ENCODE measurements at places on chromosomes 16 and 17.

GRCh38 chr17:2125013-2125535 is 70.2 kb downstream of the HIC1 start:
- no peak for DNase-seq

DNA sequence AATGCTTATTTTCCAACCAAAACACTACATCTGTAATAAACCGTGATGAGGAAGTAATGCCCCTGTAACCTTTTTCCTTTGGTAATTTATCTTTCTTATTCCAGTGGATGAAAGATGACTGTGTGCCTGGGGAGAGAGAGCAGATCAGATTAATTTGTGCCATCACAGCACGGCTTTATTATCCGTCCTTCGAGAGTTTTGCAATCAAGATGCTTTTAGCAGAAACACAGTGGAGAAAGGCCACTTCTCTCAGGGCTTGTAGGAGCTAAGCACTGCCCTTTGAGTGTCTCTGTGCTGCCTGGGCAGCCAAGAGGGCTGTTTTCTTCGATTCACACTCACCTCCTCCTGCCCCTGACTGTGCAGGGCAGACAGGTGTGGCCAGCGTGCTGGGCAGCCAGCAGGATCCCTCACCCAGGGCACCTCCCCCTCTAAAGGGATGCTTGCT is 190.2 kb downstream of the PRKCA start:
- DNase-seq: no peak

DNA sequence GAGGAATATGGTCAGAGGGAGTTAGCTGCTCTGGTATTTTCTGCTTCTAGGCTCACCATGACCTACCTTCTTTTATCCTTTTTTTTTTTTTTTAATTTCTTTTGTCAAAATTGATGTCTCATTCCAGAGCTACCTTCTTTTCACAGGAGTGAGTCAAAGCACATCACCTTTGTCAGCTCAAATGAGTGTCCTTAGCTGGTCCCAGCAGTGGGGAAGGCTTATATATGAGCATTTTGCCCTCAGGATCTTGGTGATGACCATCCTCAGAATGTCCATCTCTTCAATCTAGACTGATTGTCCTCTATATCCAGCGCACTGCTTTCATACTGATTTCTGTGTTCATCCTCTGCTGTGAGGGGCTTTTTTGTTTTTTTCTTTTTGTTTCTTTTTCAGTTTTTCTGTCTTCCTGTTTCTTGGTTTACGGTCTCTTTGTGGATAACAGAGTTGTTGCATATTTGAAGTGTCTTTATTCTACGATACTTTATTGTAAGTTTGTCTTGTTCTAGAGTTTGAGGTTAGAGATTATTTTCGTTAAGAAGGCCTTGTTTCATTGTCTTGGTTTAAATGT is 24.9 kb downstream of the CBFB start:
- no peak for DNase-seq

- no peak for DNase-seq
These were observed 70.9 kb upstream of the METRNL start for GRCh38 chr17:83008526-83008925.

GRCh38 chr17:12691173-12691572 is 25.5 kb downstream of the MYOCD start:
- DNase-seq: peak; percentile 94

DNA sequence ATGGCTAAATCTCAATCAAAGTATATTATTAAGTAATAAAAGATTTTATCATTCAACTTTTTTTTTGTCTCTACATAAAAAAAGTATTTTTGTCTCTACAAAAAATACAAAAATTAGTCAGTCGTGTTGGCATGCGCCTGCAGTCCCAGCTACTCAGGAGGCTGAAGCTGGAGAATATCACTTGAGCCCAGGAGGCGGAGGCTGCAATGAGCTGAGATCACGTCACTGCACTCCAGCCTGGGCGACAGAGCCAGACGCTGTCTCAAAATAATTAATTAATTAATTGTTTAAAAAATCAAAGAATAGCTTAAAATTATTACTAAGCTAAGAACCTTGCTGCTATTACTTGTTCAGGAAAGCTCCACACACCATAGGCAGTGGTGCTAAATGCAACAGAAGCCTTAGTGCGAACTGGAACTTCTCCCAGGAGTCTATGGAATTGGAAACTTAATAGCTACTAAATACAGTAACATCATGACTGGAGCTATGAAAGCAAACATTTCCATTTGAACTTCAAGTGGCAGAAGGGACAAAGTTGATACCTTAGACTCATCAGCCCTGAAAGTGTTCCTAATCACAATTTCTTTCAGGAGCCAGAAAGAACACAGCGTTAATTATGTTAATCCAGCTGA is 22.6 kb downstream of the ADCY9 start:
- peak; percentile 87 for DNase-seq

DNA sequence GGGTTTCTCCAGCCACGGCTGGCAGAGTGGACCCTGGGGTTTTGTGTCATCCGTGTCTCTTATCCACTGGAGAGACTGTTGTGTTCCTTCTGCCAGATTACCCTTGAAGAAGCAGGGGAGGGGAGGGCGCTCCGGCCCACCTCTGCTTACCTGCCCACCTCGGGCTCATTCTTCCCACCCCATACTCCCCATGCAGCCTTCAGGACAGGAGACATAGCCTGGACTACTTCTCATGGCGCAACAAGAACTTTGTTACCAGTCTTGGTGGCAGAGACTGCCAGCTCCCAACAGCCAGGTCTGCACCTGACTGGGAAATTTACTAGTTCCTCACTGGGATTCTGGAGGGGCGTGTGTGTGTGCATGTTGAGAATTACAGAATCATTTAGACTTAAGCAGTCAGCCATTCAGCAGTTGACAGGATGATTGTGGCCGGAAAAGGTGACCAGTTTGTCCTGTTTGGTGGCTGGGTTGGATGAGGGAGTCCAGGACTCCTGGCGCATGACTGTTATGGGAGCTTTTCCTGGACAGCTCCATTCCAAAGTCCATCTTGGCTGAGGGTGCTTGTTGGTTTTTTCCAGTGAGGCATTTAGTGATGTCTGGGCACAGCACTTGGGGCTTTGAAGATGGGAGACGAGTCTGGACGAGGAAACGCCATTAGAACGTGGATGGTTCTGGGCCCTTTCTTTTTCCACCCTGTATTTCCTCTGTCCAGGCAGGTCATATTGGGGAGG is 8.7 kb downstream of the GSE1 start:
- DNase-seq: no peak

DNA sequence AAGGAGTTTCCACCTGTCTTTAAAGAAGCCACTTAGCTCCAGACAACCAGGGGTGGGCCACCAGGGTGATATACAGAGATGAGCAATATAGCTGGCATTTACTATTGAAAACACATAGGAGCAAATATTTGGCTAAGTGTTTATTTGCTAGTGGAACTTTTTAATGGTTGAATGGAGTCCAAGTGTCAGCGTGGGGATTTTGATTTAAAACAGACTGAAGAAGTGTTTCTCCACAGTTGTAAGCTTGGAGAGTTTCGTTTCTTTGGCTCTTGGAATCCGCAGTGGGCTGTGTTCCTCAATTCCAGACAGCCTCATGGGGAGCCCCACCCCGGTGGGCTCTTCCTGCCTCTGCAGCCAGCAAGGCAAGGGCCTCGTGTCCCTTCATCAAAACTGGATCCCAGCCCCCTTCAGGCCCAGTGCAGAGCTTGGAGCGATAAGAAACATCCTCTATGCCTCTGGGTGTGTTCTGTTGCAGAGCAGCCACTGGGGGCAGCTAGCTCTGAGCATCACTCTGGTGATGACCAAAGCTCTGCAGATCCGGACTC is 36.1 kb downstream of the NOG start:
- DNase-seq: no peak

- no peak for DNase-seq
These were observed 40.9 kb downstream of the USP10 start for GRCh38 chr16:84740596-84741116.

DNA sequence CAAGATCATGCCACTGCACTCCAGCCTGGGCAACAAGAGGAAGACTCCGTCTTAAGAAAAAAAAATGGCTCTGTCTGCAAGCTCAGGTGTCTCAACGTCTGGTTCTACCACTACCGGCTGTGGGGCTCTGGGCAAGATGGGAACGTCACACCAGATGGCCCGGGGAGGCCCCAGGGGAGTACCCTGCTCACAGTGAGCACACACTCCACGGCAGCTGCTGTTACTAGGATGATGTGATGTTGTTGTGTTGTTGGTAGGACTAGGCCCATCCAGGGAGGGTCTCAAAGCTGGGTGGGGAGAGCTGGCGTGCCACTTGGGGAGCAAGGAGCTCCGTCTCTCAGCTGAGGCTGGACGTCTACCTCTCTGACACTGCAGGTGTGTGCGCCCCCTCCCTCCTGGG is 9.4 kb upstream of the NPTX1 start:
- DNase-seq: no peak

- DNase-seq: no peak
These were observed 892 bp downstream of the RBFOX3 start for GRCh38 chr17:79609673-79610645.
